Sciatic nerve (tissue), 2 donors: ENCODE measurements at places on chromosomes 5 and 9. TPM values are rescaled to one million over a fixed set of nuclear protein-coding genes. Genes with fewer than 3 reads are reported as not detected.
A peak's percentile ranks its signal among the peaks of the same experiment; 100 is the strongest.

- DNase-seq = no peak
These were observed 5.1 kb downstream of the LCP2 start for GRCh38 chr5:170292179-170293104.

The SPATA31A3 gene
- total RNA-seq = not detected

- DNase-seq = no peak
These were observed 740.2 kb upstream of the ZNF608 start for GRCh38 chr5:125486634-125487033.

GRCh38 chr5:133697536-133698258 is 85.4 kb upstream of the FSTL4 start:
- no peak for DNase-seq

- DNase-seq = no peak
These were observed 254.6 kb upstream of the SLC24A2 start for GRCh38 chr9:20043461-20043860.

The DNAH5 gene
- total RNA-seq = 0.58 TPM

DNA sequence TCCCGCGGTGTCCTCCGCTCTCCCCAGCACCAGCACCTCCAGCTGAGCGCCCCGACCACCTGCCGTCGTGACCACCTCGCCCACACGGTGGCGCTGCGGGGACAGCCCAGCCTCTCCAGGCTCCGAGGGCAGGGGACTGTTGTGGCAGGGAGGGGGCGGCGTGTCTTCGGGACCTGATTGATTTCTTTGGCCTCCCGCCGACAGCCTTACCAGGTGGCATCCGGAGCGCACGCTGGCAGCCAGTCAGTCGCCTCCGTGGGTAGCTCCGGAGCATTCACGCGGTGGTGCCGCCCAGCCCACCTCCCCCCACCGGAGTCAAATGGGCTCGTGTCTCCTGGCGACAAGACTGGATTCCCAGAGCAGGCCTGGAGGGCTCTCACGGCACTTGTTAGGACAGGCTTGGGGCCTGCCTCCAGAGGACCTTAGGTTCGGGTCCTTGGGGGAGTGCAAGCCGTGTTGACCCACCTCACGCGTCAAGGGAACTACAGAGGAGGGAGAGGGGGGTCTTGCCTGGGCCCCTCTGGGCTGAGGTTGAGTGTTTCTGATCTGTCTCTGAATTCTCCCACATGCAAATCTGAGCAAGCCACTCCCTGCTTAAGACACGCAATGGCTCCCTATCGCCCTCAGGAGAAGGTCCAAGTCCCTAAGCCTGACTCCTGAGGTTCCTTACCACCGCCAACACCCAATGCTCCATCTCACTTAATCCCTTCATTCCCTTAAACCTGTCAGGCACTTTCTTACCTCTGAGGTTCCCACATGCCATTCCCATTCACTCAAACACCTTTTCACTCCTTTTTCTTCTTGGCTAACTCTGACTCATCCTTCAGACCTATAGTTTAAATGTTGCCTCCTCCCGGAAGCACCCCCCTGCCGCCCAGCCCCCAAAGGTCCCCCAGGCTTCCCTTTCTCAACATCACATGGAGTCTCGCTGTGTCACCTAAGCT is 51.2 kb upstream of the GGTA1 start:
- peak; percentile 91 for DNase-seq

The GNA14 gene
- 8.0 TPM for total RNA-seq

DNA sequence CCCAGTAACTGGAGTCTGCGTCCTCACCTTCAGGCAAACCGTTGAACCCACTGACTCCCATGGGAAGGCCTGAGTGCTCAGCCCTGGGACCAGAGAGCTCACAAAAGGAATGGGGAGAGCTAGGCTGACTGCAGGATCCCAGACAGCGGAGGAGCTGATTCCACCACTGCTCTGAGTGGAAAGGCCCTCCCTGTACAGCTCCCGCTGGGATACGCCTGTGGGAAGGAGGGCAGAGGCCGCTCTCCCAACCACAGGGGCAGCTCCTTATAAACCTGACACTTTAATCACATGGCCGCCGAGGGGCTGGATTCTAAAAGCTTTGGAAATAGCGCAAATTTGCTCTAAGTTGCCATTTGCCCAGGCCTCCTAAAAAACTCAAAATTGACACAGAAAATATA is 37.1 kb downstream of the DBH start:
- DNase-seq = no peak

DNA sequence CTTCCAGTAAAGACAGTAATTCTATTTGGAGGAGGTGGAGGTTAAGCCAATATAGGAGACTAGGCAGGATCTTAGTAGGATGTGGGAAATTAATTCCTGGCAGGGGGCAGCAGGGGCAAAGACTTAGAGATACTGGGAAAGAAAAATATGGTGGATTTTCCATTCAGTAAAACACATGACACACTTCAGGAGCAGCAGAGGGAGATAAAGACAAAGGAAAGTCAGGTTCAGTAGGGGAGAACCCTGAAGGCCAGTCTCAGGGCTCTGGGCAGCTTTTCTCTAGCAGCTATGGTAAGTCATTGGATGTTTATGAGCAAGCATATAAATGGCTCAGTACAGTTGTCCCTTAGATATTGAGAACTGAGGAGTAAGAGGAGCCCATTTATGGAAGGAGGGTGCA is 105.5 kb downstream of the PJA2 start:
- DNase-seq = no peak

DNA sequence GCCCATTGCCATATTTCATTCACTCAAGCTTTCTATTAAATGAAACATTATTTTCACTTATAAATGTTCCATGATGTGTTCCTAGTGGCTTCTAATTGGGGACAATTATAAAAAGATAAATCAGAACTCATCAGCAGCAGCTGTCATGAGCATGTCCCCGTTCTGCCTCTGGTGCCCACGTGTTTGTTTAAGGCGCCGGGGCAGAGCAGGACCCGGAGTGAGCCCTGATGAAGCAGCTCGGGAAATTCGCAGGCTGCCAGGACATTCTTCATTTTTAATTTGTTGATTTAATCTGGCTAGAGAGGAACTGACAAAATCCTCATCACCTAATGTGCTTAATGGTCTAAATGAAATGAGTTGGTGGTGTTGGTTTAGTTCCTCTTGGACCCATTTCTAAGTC is 475.0 kb downstream of the CTNND2 start:
- no peak for DNase-seq

- DNase-seq = no peak
These were observed 46.1 kb upstream of the ANKH start for GRCh38 chr5:14917719-14918118.

GRCh38 chr9:111783857-111784256 is 10.9 kb downstream of the SHOC1 start:
- DNase-seq = no peak

GRCh38 chr5:112973904-112974303 is 2.7 kb upstream of the DCP2 start:
- DNase-seq = no peak

The OR1J2 gene
- not detected for total RNA-seq

DNA sequence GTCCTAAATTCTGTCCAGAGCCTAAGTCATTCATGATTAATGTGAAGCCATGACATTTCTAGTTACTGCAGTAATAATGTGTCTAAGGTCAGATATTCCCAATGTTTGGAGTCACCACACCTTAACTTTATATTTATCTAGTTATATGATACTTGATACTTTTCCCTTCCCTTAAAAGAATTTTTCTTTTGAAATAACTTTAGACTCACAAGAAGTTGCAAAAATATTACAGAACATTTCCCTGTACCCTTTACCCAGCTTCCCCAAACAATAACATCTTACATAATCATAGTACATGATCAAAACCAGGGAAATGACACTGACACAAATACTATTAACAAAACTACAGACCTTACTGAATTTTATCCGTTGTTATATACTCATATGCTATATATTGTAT is 150.0 kb upstream of the GNA14 start:
- DNase-seq = no peak

GRCh38 chr9:84711936-84712335 is 42.4 kb downstream of the NTRK2 start:
- peak; percentile 83 for DNase-seq

The IFNA7 gene
- not detected for total RNA-seq

DNA sequence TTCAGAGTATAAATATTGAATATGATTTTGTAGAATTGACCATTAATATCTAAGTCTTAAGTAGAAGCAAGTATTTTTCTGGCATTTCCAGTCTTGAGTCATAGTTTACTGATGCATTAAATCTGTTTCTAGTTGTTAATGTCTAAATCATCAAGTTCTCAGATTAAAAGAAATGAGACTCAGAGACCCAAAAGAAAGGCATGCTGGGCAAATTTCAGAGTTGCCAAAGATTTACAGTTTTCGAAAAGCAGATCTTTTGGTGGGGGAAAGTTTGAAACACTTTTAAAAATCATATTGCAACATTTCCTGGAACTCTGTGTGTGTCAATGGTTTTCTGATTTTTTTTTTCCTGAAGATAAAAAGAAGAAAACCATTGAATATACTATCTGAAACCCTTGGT is 60.9 kb downstream of the ANKRD55 start:
- no peak for DNase-seq

The ZNF483 gene
- 20.1 TPM for total RNA-seq

DNA sequence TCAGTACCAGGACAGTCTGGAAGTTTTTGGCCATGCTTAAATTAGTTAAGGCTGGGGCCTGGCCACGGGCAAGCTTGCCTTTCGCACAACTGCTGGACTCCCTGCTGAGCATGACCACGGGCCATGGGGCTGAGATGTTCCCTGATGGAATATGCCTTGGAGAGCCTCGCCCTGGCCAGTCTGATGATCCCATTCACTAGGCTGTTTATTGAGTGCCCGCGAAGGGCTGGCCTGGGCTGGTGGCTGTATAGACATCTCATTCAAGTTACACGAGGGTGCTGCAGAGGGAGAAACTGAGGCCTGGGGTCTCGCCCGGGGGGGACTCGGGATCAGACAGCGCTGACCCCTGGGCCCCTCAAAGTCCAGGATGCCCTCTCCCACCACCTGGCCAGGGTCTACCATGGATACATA is 7.8 kb upstream of the RXRA start:
- DNase-seq = peak; percentile 50

GRCh38 chr9:111151537-111151936 is 113.3 kb upstream of the LPAR1 start:
- no peak for DNase-seq

The SPDL1 gene
- 9.3 TPM for total RNA-seq

GRCh38 chr9:122265149-122265915 is 650 bp downstream of the MRRF start:
- DNase-seq = no peak

The TYRP1 gene
- not detected for total RNA-seq

- no peak for DNase-seq
These were observed 769.6 kb upstream of the C9orf72 start for GRCh38 chr9:28342815-28343338.

The PIK3R1 gene
- total RNA-seq = 288 TPM
